Stimulated activated naive CD4-positive, alpha-beta T cell (primary cell): ENCODE measurements at places on chromosomes 12 and 14.

DNA sequence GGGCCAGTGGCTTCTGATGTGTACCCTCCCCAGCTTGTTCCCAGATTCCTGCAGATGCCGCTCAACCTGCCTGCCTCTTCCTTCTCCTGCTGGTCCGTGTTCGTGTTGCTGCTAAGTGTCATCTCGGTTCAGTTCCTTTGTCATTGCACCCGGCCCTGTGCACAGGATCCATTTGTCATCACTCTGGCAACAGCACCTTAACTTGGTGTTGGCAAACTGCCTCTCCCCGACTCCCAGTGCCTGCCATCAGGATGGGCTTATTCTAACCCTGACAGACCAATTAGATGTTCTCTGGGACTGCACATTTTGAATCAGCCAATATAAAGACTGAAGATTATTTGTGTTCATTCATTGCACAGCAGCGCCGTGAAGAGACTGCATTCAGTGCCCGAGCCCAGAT, 73.3 kb downstream of the CCDC92 start:
- no peak for DNase-seq

DNA sequence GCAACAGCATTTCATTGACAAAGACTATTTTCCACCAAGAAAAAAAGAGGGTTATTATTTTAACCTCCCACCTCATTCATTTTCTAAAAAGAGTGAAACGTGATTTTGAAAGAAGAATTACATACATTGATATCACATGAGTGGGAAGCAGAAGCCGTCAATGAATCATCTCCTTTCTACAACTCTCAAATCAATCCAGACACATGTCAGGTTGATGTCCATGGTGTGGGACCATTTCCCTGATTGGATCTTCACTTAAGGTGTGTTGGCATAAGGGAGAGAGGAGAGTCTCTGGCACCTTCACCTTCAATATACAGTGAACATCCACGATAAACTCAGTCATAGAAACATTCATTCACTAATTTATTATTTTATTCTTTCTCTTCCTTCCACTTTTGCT, 1095.1 kb downstream of the BCL11B start:
- no peak for DNase-seq

DNA sequence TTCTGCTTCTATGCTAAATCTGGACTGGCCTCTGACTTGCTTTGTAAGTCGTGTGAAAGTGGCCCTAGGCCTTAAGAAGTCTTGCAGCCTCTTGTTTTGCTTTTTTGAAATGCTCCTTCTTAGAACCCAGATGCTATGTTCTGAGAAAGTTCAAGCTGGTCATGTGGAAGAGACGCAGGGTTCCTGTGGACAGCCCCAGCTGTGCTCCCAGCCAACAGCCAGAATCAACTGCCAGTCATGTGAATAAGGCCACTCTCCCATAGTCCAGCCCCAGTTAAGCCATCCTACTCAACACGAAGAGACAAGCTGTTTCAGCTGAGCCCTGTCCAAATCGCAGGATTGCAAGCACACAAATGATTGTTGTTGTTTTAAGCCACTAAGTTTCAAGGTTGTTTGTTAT, 37.3 kb upstream of the TBPL2 start:
- no peak for DNase-seq

DNA sequence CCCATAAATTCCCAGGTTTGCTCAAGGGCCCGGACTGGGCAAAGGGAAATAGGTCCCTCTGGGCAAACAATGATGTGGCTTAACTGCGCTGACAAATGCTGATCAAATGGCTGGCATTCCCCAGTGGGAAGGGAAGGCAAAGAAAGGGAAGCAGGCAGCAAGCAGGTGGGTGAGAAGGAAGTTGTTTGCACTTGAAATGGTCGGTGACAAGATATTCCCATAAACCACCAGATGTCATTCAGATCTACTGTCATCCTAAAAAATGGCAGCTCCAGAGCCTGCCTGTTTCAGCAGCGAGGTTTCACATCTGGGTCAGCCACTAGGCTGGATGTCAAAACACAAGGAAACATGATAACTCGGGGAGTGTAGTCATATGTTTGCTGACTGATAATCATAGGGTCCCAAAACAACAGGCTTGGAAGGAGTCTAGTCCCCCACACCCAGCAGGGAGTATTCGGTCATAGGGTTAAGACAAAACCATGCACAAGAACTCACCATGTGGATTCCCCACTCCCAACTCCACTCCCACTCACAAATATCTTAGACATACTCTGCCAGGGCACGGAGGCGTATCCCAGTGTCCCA, 37.9 kb upstream of the MDM1 start:
- no peak for DNase-seq

DNA sequence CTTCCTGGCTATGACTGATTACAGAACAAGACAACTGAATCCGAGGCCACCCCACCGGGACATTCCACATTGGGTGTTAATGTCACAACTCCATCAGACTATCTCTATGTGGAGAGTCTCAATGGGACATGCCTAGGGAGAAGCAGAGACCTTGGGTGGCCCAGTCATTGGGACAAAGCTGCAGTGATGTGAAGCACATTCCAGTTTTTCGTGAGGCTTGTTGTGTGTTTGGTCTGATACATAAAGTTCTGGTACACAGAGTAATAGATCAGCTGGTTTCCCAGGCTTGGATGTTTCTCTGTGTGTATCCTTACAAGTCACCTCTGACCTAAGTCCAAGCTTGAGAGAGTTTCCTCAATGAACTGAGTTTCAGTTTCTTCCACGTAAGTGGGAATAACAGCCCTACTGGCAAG, 42.3 kb downstream of the CPM start:
- DNase-seq: no peak

DNA sequence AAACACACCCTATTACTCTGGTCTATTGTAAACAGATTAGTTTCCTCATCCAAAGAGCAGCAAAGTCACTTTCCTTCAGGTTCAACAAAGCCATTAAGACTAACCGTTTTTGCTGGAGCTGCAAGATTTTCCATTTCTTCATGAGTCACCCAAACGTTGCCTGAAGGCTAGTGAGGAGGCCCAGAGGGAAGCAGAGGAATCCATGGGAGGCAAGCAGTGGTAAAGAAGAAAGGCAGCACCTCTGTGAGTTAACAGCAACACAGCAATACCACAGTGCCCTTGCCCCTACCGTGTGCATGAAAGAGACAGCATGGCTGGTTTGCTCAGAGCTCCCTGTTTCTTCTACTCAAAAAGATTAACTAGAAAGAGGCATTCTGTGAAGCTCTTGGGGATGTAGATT, 206.3 kb downstream of the ACSS3 start:
- no peak for DNase-seq

GRCh38 chr12:6426882-6427671, 17.7 kb upstream of the CD27 start:
- DNase-seq: peak; percentile 75

- no peak for DNase-seq
Observed at GRCh38 chr14:106038263-106038662, 511.9 kb downstream of the TMEM121 start.

GRCh38 chr12:106044773-106045172, 94.0 kb downstream of the NUAK1 start:
- DNase-seq: no peak

DNA sequence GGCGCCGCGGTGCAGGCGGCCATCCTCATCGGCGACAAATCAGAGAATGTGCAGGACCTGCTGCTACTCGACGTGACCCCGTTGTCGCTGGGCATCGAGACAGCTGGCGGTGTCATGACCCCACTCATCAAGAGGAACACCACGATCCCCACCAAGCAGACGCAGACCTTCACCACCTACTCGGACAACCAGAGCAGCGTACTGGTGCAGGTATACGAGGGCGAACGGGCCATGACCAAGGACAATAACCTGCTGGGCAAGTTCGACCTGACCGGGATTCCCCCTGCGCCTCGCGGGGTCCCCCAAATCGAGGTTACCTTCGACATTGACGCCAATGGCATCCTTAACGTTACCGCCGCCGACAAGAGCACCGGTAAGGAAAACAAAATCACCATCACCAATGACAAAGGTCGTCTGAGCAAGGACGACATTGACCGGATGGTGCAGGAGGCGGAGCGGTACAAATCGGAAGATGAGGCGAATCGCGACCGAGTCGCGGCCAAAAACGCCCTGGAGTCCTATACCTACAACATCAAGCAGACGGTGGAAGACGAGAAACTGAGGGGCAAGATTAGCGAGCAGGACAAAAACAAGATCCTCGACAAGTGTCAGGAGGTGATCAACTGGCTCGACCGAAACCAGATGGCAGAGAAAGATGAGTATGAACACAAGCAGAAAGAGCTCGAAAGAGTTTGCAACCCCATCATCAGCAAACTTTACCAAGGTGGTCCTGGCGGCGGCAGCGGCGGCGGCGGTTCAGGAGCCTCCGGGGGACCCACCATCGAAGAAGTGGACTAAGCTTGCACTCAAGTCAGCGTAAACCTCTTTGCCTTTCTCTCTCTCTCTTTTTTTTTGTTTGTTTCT, 1.7 kb downstream of the HSPA2 start:
- DNase-seq: peak; percentile 6

GRCh38 chr14:24366721-24367513, 1.1 kb upstream of the NFATC4 start:
- DNase-seq: no peak

- DNase-seq: no peak
Observed at GRCh38 chr12:88266806-88267360, 124.8 kb downstream of the TMTC3 start.

GRCh38 chr12:105705765-105706164, 375.3 kb downstream of the C12orf75 start:
- no peak for DNase-seq

- DNase-seq: no peak
Observed at GRCh38 chr14:50999726-51000125, 55.4 kb upstream of the PYGL start.

GRCh38 chr12:91947459-91947858, 198.2 kb downstream of the BTG1 start:
- DNase-seq: no peak

DNA sequence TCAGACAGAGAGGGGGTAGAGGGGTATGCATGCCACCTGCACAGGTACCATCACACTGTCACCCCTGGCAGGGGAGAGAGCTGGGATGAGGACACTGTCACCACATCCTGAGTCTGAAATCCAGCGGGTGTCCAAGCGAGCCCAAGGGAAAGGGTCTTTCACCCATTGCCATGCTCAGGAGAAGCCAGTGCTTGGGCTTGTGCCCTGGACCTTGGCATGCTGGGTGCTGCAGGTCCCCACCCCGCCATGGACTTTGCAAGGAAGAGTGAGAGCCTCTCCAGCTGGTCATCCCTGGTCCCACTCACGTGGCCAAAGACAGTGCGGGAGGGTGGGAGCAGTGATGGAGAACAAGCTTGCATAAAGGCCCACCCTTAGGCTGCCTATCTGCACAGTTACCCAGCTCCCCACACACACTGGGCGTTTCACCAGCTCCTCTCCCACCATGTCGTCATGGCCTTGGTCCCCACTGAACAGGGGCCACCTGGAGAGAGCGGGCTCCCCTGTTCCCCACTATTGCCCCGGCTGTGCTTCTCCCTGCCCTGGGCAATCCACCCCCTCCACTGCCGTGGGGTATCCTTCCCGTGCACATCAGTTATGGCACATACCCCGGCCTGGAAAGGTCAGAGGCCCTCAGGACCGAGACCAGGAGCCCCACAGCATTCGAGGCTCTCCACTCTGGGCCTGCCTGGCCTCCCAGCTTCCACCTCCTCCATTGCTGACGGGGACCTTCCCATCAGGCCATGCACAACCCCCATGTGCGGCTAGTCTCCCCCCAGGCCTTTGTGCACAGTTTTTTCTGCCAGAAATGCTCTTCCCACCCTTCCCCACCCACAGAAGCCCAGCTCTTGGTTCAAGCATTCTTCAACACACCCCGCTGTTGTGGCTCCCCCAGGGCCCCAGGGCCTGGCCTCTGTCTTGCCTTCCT, 58.6 kb upstream of the BCL11B start:
- DNase-seq: no peak

DNA sequence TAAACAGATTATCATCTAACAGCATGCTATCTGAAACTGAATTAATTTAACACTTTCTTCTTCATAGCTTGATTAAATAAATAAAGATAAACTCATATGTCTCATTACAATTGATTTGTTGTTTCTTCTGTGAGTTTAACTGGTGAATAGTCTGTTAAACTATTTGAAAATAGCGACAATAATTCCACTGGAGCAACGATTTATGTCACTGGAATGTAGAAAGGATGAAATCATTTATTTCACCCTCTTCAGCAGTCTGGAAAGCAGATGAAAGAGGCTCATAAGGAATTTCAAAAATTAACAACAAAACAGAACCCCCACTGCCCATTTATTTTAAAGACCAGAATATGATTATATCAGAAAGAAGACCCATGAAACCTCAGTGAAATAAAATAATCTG, 1165.1 kb upstream of the USP15 start:
- DNase-seq: no peak

- peak; percentile 22 for DNase-seq
Observed at GRCh38 chr14:102200690-102201352, 61.1 kb downstream of the WDR20 start.

- no peak for DNase-seq
Observed at GRCh38 chr14:34496679-34497513, 34.9 kb upstream of the SPTSSA start.

DNA sequence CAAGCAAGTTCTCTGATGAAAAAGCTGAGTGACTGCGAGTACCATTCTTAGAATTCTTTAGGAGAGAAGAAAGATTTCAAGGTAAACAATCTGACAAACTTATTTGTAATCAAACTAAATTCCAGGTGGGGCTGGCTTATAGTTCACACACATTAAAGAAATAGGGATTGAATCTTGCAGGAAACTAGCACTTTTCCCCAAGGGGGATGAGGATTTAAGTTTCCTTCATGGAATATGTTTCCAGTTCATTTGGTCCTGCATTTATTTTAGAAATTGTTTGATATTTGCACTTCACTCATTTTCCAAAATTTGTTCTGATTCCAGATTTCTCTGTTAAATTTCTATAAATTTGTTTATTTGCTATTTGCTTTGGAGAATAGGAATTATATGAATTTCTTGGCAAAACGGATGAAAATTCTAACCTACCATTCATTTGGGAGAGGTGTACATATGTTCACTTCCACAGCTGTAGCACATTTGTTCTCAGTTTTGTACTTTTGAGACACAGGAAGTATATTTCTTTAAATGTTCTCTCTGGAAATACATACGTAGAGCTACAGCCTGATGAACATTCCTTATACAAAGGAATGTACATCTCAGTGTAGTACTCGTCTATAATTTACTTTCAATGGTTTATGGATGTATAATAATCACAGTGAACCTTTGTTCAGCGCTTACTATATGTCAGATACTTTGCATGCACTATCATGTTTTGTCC, 145.5 kb downstream of the AKAP6 start:
- DNase-seq: no peak

DNA sequence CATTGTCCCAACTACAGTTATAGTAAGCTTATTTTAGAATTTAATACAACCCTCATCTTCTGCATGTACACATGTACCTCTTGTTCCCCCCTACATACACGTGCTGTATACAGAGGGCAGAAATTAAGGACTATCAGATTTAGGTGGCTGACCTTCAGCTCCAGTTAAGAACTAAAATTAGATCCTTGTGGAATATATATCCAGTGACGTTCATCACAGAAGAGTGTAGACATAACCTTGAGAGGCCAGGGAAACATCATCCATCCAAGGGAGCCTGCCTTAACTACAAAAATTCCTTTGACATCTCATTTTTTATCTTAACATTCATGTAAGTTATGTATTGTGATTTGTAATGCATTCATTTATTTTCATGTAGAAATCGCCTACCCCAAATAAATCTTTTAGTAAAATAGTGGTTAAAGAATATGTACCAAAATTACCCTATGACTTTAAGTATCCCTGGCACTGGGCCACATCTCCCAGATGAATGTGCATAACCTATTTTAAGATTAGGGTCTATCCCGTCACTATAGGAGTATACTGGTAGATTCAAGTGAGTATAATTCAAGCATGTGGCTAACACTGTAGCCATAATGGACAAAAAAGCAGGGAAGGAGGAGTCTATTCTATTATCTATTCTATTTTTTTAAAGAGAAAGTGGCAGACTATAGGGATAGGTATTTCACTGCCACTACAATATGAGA, 27.5 kb downstream of the RIC8B start:
- DNase-seq: no peak
